Body of pancreas (tissue), 4 donors: ENCODE measurements at places on chromosomes 16 and 17. TPM values are rescaled to one million over a fixed set of nuclear protein-coding genes. Genes with fewer than 3 reads are reported as not detected.

- no peak for DNase-seq
These were observed 8.6 kb upstream of the NFATC3 start for GRCh38 chr16:68076560-68076959.

DNA sequence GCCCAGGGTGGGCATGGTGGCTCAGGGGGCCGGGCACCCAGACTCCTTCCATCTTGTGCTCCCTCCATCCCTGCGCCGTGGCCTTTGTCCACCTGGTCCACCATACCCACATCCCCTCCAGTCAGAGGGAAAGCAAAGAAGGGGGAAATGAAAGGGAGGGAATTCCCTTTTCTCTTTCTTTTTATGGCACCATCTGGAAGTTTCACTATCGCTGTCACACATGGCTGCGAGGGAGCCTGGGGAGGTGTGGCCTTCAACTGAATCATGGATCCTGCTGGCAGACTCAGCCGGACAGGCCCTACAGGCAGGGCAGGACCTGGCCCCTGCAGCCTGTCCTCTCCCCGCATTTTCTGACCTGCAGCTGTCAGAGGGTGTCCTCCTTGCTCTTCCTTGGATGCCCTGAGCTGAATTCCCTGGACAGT is 6.2 kb downstream of the SLC12A3 start:
- no peak for DNase-seq

DNA sequence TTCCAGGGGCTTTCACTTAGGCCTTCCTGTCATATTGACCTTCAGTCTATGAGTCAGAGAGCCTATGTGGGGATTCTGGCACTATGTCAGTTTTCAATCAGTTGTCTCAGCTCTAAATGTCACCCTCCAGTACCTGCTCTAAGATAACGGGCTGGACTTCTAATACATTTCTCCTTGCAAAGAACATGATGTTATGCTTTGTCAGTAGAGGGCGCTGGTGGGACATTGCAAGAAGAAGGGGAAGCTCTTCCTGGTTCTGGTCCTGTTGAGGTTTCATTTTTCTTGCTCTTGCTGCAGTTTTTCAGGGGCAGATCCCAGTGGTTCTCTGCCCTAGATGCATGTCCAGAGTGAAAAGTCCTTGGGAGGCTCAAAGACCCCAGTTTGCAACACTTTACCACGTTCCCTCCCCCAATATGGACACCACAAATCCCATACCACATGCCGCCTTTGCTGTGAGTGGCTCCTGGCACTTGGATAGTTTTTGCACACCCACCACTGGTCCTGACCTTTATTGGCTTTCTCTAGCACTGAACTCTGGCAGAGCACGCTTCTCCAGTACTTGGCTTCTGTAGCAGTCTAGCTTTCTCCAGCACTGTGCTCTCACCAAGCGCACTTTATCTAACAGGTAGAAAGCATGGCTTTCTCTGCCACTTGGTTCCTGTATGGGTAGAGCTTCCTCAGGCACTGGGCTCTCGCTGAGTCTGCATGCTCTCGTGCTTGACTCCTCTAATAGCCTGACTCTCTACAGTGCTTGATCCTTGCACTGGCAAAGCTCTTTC is 49.0 kb downstream of the BCL7C start:
- peak; percentile 75 for DNase-seq

GRCh38 chr16:53465606-53466280 is 31.5 kb downstream of the RBL2 start:
- peak; percentile 45 for DNase-seq

GRCh38 chr17:78921437-78921971 is 3.7 kb downstream of the TIMP2 start:
- peak; percentile 55 for DNase-seq

DNA sequence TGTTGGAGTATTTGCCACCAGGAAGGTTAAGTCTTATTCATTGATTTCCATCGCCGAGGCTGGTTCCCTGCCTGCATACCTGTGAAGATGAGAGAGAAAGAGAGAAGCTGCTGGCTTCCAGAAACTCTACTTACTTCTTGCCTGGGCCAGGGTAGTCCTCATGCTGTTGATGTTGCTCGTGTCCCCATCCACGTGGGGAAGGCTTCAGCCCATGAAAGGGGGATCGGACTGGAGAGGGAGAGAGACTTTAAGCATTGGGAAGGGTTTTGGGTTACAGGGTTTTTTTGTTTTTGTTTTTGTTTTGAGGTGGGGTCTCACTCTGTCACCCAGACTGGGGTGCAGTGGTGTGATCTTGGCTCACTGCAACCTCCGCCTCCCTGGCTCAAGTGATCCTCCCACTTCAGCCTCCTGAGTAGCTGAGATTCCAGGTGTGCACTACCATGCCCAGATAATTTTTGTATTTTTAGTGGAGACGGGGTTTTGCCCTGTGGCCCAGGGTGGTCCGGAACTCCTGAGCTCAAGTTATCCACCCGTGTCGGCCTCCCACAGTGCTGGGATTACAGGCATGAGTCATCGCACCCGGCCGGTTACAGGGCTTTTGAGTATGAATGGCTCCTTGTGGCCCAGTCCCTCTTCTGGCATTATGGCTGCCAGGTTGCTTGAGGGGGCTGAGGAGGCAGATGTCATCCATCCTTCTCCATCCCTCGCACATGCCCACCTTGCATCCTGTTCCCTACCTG is 26.6 kb downstream of the ITGB3 start:
- no peak for DNase-seq

GRCh38 chr17:60151355-60151754 is 1.6 kb downstream of the CA4 start:
- no peak for DNase-seq

DNA sequence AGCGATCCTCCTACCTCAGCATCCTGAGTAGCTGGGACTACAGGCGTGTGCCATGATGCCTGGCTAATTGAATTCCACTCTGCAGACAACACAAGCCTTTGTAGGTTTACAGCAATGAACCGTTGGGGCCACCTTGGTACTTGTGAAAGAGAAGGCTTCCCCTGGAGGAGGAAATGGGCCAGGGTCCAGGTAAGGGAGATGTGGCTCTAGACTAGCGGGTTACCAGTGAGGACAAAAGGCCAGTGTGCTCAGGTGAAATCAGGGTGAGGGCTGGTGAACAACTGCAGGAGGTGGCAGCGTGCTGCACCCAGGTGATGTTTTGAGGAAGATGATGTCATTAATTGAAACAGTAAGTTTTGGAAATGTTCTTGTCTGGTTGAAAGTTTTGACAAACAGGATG is 6.7 kb downstream of the SDR42E1 start:
- peak; percentile 77 for DNase-seq

DNA sequence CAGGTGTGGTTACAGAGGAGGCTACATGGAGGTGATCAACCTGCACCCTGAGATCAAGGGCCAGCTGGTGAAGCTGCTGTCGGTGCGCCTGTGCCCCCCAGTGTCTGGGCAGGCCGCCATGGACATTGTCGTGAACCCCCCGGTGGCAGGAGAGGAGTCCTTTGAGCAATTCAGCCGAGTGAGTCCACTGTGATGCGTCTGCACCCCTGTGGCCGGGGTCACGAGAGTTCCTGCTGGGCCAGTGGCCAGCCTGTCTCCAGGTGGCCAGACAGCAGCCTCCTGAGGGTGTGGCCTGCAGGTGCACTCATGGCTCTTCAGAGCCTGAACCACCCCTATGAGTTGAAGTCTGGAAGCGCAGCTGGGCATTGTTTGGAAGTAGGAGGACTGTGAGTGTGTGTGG is 38.1 kb downstream of the GPT2 start:
- DNase-seq, result peak; percentile 49

GRCh38 chr16:26816885-26817571 is 249.7 kb upstream of the C16orf82 start:
- DNase-seq, result no peak

DNA sequence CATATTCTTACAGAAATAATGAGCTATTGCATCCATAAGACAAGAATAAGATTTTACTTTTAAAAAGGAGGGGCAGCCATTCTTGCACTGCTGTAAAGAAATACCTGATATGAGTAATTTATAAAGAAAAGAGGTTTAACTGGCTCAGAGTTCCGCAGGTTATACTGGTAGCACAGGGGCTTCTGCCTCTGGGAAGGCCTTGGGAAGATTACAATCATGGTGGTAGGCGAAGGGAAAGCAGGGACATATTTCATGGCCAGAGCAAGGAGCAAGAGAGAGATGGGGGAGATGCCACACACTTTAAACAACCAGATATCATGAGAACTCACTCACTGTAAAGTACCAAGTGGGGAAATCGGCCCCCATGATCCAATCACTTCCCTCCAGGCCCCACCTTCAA is 20.9 kb upstream of the CSNK2A2 start:
- DNase-seq, result no peak

Gene SOX8
- 2.6 TPM for total RNA-seq

Gene SDK2
- total RNA-seq, result 0.26 TPM

Gene RBFOX1
- not detected for total RNA-seq

Gene CRYM
- 0.78 TPM for total RNA-seq

Gene SLFN12L
- 1.6 TPM for total RNA-seq

Gene KATNIP
- total RNA-seq, result 23.4 TPM
